ENCODE measurements at places on chromosomes 1 and 21. TPM values are rescaled to one million over a fixed set of nuclear protein-coding genes. Genes with fewer than 3 reads are reported as not detected.

GRCh38 chr1:56773341-56774066, 45.7 kb downstream of the FYB2 start:
- DNase-seq: no peak

DNA sequence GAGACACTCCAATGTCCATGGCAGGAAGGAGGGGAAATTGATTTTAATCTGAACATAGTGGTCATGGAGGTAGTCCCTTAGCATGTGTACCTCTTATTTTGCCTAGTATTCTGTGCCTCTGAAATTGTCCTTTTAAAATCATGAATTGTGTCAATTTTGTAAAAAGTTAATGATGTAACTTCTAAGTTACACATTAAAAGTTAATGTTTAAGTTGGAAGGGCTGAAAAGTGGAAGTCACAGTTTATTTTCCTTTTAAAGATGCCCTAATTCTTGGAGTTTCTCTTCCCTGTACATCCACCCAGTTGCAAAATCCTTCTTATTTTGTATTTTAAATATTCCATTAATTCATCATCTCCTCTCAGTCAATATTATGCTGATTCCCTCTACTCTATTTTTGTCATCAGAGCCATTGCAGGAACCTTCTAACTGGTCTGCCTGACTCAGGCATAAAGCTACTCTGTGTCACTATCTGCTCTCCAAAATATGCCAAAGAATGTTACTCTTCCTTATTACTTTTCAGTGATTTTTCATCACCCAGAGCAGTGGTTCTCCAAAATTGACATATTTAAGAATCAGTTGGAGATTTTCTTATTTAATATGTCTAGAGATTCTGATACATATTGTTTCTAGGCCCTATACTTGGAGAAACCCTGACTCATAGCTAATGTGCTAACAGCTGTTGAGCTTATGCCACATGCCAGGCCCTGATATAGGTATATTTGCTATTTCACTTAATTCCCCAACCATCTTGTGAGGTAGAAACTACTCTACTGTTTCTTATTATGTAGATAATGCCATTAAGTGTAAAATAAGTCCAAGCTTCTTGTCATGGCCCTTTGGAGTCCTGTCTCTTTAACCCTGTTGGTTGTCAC, 5.1 kb downstream of the HOOK1 start:
- DNase-seq: no peak

DNA sequence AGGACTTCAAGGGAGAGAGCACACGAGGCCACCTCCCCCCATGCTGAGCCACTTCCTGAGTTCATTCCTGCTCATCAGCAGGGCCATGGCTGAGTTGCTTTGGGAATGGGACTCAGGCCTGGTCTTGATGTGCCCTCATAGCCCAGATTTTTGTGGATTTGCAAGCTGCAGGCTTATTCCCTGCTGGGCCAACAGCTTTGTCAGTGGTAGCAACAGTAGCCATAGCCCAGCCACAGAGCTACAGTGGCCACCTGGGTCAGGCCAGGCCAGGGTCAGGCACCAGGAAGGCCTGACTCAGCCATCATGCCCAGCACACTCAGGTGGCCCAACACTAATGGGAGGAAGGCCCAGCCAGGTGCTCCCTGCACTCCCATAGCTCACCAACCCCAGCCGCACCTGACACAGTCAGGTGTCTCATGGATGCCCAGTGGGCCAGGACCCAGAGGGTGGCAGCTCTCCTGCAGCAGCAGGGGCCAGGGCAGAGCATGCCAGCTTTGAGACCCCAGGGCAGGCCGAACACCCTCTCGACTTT, 33.5 kb downstream of the EPHA2 start:
- DNase-seq: no peak

The TRIM67 gene
- 1.6 TPM for total RNA-seq

GRCh38 chr1:101407505-101408211, 170.8 kb downstream of the S1PR1 start:
- DNase-seq: no peak

The F5 gene
- total RNA-seq: not detected

DNA sequence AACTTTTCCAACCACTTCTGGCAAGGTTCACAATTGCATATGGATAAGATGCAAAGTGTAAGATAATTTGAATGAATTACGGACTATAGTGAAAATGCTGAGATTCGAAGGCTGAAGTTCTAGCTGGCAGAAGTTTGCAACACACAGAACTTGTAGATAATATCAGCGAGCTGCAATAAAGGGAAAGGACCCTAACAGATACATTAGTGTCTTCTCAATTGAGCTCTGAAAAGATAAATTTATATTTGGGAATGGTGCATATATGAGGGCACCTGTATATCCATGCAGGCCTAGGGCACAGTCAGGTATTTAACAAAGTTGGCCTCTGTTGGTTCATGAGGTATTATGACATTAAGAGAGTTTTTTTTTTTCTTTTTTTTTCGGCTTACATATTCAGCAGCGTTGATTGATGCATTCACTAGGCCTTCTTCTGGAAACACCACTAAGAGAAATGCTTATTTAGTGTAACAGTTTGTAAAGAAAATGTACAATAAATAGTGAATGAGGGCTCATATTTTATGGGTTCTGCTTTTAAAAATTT, 2.2 kb downstream of the NFIA start:
- DNase-seq: no peak

Data from neural crest cell (in vitro differentiated cells).